Fibroblast of gingiva (primary cell): ENCODE measurements at places on chromosomes 4 and X.
A peak's percentile ranks its signal among the peaks of the same experiment; 100 is the strongest.

- no peak for DNase-seq
Observed at GRCh38 chr4:10753856-10754402, 69.4 kb upstream of the CLNK start.

DNA sequence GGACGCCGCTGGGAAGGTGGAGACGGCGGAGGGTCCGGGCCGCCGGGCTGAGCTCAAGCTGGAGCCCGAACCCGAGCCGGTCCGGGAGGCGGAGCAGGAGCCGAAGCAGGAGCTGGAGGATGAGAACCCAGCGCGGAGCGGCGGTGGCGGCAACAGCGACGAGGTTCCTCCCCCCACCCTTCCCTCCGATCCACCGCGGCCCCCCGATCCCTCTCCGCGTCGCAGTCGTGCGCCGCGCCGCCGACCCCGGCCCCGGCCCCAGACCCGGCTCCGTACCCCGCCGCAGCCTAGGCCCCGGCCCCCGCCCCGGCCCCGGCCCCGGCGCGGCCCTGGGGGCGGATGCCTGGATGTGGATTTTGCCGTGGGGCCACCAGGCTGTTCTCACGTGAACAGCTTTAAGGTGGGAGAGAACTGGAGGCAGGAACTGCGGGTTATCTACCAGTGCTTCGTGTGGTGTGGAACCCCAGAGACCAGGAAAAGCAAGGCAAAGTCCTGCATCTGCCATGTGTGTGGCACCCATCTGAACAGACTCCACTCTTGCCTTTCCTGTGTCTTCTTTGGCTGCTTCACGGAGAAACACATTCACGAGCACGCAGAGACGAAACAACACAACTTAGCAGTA, 483 bp downstream of the USP27X start:
- no peak for DNase-seq

- no peak for DNase-seq
Observed at GRCh38 chr4:87697272-87697671, 47.2 kb downstream of the DMP1 start.

DNA sequence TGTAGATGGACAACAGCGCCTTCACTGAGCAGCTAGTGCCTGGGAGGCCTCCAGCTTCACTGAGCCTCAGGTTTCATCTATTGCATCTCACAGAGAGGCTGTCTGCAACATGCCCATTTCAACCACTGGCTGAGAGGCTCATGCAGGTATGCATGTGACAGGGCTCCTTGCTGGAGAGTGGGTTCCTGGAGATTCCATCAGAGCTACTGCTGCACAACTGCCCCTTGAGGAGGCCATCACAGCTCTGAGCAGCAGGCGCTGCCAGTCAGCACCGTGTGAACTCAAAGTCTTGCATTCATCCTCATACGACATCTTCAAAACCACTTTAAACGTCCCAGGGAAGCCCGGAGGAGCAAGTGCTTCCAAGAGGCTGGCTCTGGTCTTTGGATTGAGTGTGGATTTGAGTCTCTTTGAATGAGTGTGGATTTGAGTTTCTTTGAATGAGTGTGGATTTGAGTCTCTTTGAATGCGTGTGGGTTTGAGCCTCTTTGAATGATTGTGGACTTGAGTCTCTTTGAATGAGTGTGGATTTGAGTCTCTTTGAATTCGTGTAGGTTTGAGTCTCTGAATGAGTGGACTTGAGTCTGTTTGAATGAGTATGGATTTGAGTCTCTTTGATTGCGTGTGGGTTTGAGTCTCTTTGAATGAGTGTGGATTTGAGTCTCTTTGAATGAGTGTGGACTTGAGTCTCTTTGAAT, 8.7 kb downstream of the P2RY8 start:
- no peak for DNase-seq

- DNase-seq, result no peak
Observed at GRCh38 chr4:8552024-8552423, 28.2 kb upstream of the GPR78 start.

DNA sequence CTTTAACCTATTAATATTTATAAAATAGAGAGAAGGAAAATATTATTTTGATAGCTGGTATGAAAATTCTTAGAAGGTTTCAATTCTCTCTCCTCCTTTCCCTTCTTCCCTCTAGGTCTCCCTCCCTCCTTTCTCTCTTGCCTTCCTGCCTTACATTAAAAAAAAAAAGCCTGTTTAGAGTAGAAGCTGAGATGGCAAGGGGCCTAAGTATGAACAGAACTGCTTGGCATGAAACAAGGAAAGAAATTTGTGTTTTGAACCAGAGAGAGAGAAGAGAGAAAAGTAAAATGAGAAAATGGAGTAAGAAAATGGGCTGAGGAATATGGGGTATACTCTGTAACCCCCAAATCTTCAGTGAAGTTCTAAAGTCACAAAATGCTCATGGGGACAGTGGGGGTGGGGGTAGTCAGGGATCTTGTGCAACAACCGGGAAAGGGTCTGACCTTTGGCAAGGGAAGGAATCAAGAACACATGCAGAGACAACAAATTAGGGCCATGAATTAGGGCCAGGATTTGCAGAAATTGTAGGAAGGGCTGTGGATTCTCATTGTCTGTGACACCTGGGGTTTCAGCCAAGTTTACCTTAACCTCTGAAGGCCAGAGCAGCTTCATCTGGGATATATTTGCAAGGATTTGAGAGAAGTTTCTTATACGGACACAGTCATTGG, 30.6 kb downstream of the SUPT20HL2 start:
- DNase-seq, result peak; percentile 43
